ENCODE measurements at places on chromosomes 2 and 18. TPM values are rescaled to one million over a fixed set of nuclear protein-coding genes. Genes with fewer than 3 reads are reported as not detected.

GRCh38 chr2:129224486-129224885, 755.0 kb upstream of the RAB6C start:
- DNase-seq, result no peak

DNA sequence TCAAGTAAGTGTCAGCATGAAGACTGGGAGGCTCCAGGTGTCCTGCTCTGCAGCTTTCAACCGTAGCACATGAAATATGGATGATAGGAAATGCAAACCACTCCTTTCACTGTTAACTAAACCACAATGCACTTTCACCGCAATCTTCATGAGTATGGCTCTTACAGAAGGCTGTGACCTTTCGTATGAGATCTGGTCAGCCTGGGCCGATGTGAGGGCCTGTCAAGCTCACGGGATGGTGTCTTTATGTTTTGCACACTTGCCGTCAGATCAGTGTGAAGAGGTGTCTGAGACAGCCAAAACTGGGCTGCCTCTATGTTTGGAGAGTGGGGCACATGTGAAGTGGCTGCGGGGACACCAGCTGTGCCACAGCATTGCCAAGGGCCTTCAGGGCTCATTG, 62.8 kb upstream of the AFF3 start:
- DNase-seq, result no peak

- DNase-seq, result no peak
These were observed 45.0 kb upstream of the NRP2 start for GRCh38 chr2:205637320-205637602.

The MERTK gene
- 0.14 TPM for polyA plus RNA-seq

The KATNAL2 gene
- 1.1 TPM for polyA plus RNA-seq

The TDRD15 gene
- not detected for polyA plus RNA-seq

The UPP2 gene
- not detected for polyA plus RNA-seq

Measured in keratinocyte (primary cell).